ENCODE measurements at places on chromosomes 2 and 18.

- no peak for DNase-seq
These were observed 1155.6 kb downstream of the LRP1B start for GRCh38 chr2:140975237-140975636.

GRCh38 chr18:68841301-68841700 lies 43.4 kb downstream of the CCDC102B start:
- DNase-seq = no peak

DNA sequence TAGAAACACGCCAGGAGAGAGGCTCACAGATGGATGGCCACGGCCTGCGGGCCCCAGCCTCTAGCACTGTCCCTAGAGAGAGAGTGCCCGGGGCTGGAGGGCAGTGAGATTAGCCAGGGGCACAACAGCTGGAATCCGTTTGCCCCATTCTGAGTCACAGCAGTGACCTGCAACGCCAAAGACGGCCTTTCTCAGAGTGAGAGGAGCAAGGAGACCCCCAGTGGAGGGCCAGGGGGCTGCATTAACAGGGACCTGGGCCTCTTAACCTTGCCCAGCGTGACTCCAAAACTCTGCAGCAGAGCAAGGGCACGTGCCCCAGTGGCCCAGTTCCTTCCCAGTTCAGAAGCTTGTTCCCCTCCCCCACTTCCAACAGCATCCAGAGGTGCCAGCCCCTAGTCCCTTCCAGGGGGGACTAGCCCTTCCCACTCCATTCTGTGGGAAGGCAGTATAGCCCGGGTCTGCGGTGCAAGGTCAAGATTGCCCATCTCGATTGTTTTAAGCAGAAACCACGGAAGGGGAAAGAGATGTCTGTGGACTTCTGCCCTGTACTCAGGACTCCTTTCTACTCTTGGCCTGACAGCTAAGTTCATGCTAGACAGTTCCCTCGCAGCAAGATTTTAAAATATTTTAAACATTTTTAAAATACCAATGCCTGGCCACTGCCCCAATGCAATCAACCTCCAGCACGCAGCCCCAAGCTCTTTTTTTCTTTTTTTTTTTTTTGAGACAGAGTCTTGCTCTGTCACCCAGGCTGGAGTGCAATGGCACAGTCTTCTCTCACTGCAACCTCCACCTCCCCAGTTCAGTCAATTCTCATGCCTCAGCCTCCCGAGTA lies 50.9 kb upstream of the BIN1 start:
- no peak for DNase-seq

GRCh38 chr2:83342860-83343329 lies 1116.2 kb downstream of the SUCLG1 start:
- DNase-seq = no peak

DNA sequence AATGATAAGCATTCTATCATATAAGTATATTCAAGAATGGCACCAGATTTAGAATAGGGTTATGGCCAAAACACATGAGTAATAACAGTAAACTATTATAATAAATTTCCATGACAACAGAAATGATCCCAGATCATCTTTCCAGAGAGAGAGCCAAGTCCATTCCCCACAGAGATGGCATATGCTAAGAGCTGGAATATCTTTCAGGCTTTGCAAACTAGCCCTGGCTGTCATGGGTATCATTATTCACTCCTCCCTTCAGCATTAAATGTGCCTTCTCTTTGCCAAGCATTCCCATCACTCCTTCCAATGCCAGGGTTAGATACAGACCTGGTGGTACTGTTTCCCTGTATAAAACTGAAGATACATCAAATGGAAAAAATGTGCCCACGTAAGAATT lies 10.9 kb downstream of the FEZ2 start:
- DNase-seq = no peak

- no peak for DNase-seq
These were observed 14.1 kb downstream of the MC4R start for GRCh38 chr18:60358516-60358915.

All from NCI-H1105 (cell line).